ENCODE measurements at places on chromosomes 5 and 9. TPM values are rescaled to one million over a fixed set of nuclear protein-coding genes. Genes with fewer than 3 reads are reported as not detected.

DNA sequence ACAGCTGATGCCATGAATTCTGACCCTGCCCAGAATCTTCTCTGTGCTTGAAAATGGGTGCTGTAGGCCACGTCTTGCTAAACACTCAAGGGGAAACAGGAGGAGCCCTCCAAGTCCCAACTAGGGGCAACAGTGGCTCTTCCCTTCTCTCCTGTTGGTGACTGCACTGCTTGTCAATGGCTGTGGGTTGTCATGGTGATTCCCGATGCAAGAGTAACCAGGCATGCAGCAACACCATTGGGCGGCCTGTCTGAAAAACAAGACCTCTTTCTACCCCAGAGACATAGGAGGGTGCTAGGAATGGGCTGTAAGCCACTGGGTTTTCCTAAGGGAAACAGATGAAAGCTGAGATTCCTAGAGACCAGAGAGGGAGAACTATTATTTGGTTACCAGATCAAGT is 201.7 kb upstream of the PANK3 start:
- no peaks in the 10 kb centered on the region for H3K27me3 ChIP-seq
- H3K4me3 ChIP-seq, result no peak overlapping the region
- DNase-seq, result no peak
- no peak overlapping the region for H3K27ac ChIP-seq
- no peaks in the 10 kb centered on the region for H3K36me3 ChIP-seq

DNA sequence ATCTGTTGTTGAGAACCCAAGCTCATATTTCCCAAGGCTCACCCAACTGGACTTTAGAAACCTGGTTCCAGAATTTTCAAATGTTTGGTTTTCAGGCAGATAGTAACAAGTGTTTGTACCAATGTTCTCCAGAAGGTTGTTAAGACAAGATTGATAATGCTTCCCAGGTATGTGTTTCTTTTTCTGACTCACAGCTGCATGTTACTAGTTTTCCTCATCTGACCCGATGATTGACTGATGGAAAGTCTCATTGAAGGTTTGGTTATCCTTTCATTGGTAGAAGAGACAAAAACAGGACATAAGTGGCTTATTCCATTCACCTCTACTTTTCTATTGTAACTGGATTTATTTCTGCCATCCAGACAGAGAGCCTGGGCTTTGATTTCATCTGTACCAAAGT is 10.4 kb downstream of the BASP1 start:
- no peaks in the 10 kb centered on the region for H3K36me3 ChIP-seq
- no peak overlapping the region for H3K27ac ChIP-seq
- H3K4me1 ChIP-seq, result peaks cover 16% of the 10 kb centered on the region
- DNase-seq, result no peak

DNA sequence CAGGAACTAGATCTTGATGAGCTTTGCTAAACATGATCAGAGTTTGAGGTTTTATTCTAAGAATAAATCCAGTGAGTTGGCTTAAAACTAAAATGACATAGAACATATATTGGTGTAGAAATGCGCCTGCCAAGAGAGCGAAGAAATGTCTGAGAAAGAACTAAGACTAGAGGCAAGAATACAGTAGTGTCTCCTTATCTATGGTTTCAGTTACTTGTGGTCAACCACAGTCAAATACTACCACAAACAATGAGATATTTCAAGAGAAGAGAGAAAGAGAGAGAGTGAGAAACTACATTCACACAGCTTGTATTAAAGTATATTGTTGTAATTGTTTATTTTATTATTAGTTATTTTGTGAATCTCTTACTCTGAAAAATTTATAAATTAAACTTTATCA is 254.4 kb upstream of the CDH10 start:
- no peaks in the 10 kb centered on the region for H3K27me3 ChIP-seq
- DNase-seq, result no peak
- H3K27ac ChIP-seq, result no peak overlapping the region

GRCh38 chr5:98775246-98776065 is 2.0 kb downstream of the RGMB start:
- H3K27me3 ChIP-seq, result no peaks in the 10 kb centered on the region
- DNase-seq, result no peak
- H3K4me1 ChIP-seq, result peaks cover 1% of the 10 kb centered on the region
- H3K36me3 ChIP-seq, result peaks cover 10% of the 10 kb centered on the region
- no peak overlapping the region for H3K27ac ChIP-seq

GRCh38 chr5:36150676-36151433 is 832 bp downstream of the LMBRD2 start:
- H3K4me3 ChIP-seq, result peak overlapping the region; percentile 85
- H3K27ac ChIP-seq, result no peak overlapping the region
- peaks cover 27% of the 10 kb centered on the region for H3K36me3 ChIP-seq
- no peaks in the 10 kb centered on the region for H3K27me3 ChIP-seq
- H3K4me1 ChIP-seq, result peaks cover 5% of the 10 kb centered on the region

DNA sequence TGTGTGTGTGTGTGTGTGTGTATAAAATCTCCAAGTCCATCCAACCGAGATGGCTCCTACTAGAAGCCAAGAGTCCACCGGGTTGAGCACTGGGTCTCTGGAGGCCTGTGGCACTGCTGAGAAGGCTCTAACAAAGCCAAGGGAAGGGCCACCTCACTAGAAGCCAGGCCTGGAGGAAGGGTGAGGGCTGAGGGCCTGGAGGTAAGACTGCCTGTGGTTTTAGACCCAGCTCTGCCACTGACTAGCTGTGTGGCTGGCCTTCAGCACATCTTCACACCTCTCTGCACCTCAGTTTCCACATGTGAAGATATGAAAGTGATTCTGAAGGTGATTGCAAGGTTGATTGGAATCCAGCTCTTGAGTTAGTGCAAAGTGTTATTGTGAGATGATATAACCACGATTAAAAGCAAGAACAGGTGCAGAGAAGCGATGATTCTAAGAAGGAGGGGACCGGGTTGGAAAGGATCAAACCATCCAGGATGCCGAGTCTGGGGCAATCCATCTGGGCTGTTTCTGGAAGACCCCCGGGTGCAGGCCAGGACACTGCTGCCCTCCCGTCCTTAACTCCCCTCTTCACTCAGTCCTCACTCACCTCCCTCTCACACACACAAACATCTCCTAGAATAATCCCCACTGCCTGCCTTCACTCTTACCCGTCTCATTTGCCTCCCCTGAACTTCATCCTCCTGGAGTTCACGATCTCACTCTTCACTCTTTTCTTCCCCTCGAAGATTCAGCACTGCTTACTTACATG is 2.3 kb downstream of the IL4 start:
- no peak overlapping the region for H3K4me3 ChIP-seq
- no peak for DNase-seq
- no peaks in the 10 kb centered on the region for H3K36me3 ChIP-seq
- no peaks in the 10 kb centered on the region for H3K27me3 ChIP-seq
- no peaks in the 10 kb centered on the region for H3K4me1 ChIP-seq
- no peak overlapping the region for H3K27ac ChIP-seq

RGS3 gene
- polyA plus RNA-seq, result 12.6 TPM

DNA sequence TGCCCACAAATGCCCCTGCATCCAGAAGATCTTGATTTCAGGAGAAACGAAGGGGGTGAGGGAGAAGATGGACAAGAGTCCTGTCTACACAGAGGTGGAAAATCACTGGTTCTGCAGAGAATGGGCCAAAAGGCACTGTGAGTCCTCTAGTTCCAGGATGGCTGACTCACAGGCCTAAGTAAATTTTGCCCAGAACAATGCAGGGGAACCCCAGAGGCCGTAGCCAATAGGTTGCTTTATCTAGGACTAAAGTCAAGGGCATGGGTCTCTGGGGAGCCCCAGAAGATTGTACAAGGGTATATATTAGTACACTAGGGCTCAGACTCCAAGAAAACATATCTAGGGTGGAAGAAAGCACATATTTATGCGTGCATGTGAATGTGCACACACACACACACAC is 98.0 kb downstream of the SLIT3 start:
- no peaks in the 10 kb centered on the region for H3K27me3 ChIP-seq
- H3K27ac ChIP-seq, result no peak overlapping the region
- H3K4me3 ChIP-seq, result no peak overlapping the region
- no peaks in the 10 kb centered on the region for H3K4me1 ChIP-seq
- no peak for DNase-seq
- no peaks in the 10 kb centered on the region for H3K36me3 ChIP-seq

GRCh38 chr9:115058684-115059315 is 59.2 kb downstream of the TNC start:
- no peaks in the 10 kb centered on the region for H3K36me3 ChIP-seq
- DNase-seq, result no peak
- H3K4me1 ChIP-seq, result no peaks in the 10 kb centered on the region
- H3K4me3 ChIP-seq, result no peak overlapping the region
- no peak overlapping the region for H3K27ac ChIP-seq
- no peaks in the 10 kb centered on the region for H3K27me3 ChIP-seq

- peaks cover 3% of the 10 kb centered on the region for H3K4me1 ChIP-seq
- no peaks in the 10 kb centered on the region for H3K36me3 ChIP-seq
- no peaks in the 10 kb centered on the region for H3K27me3 ChIP-seq
- H3K4me3 ChIP-seq, result no peak overlapping the region
Measured at GRCh38 chr9:124212381-124213050, 45.2 kb upstream of the NEK6 start.

DNA sequence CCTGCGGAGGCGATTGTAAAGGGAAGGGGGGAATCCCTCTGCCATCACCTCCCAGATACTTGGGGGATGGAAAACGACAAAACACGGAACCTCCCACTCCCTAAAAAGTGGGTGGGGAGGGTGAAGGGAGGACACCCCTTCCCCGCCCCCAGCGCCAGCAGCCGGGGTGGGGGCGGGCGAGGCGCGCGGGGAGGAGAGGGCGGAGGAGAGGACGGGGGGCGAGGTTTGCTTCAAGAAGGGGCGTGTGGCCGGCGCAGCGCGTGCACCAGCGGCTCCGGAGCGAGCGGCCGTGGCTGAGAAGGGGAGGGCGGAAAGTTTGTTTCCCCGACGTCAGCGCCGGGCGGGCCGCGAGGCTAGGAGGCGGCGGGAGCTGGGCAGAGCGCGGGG is at the start of gene PRRX2:
Gene PRRX2, plus strand, starts transcription at position 259 of the 387 bp plus-strand sequence. CDS start 221 bp downstream, outside the sequence.
- H3K27me3 ChIP-seq, result peaks cover 15% of the 10 kb centered on the region
- H3K36me3 ChIP-seq, result no peaks in the 10 kb centered on the region
- H3K27ac ChIP-seq, result no peak within 1 kb of the TSS
- no peak for DNase-seq
